Epithelial cell of alveolus of lung (primary cell): ENCODE measurements at places on chromosomes 4 and X. TPM values are rescaled to one million over a fixed set of nuclear protein-coding genes. Genes with fewer than 3 reads are reported as not detected.

SPARCL1 gene
- under 0.01 and 1.0 TPM in 2 replicates for total RNA-seq

MAPK10 gene
- 1.4 and 25.2 TPM in 2 replicates for total RNA-seq

MAGEA2 gene
- total RNA-seq = not detected in 2 replicates

LUZP4 gene
- not detected in 2 replicates for total RNA-seq

TASL gene
- total RNA-seq = not detected in 2 replicates

CYBB gene
- total RNA-seq = not detected in 2 replicates
